ENCODE measurements at places on chromosomes 6 and 20.

DNA sequence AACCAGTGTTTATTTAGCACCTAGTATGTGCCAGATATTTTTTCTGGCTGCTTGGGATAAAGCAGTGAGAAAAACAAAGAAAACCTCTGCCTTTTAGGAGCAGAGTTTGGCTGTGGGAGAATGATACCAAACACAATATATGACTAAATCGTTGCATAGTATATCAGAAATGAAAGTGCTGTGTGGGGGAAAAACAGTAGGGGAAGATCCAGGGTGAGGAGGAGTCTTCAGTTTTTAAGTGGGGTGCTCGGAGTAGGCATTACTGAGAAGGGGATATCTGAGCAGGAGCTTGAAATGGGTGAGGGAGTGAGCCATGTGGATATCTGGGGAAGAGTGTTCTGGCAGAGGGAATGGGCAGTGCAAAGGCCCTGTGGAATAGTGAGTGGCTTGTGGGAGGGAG lies 23.0 kb downstream of the TAF8 start:
- no peak for DNase-seq

DNA sequence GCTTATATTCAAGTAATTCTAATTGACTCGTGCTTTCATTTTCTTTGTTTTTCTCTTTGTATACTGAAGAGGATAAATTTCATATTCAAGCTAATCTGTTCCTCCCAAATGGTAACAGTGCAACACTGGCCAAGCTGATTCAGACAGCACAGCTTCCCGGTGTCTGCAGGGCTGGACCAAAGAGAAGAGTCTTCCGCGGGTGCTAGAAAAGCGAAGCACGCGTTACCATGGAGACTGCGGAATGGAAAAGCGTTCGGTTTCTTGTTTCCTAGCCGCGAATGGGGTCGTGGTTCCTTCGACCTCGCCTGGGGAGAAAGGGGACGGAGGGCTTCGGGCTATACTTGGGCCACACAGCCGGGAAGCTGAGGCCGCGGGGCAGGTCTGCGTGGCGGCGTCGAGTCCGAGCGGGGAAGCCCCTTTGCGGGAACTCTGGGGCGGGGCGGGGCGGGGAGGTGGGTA lies 6.2 kb upstream of the ZNF311 start:
- DNase-seq: peak; percentile 21

GRCh38 chr20:4512891-4513550 lies 208.7 kb upstream of the PRND start:
- DNase-seq: no peak

DNA sequence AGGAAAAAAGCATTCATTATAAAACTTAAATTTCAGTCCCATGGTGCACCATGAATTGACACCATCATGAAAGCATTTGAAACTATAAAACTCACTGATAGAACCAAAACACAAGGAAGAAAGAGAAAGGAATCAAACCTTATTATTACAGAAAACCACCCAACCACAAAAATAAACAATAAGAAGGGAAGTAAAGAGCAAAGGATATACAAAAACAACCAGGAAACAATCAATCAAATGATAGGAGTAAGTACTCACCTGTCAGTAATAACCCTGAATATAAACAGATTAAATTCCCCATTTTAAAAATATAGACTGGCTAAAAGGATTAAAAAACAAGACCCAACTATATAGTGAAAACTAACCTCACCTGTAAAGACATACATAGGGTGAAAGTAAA lies 5.8 kb downstream of the SLPI start:
- no peak for DNase-seq

DNA sequence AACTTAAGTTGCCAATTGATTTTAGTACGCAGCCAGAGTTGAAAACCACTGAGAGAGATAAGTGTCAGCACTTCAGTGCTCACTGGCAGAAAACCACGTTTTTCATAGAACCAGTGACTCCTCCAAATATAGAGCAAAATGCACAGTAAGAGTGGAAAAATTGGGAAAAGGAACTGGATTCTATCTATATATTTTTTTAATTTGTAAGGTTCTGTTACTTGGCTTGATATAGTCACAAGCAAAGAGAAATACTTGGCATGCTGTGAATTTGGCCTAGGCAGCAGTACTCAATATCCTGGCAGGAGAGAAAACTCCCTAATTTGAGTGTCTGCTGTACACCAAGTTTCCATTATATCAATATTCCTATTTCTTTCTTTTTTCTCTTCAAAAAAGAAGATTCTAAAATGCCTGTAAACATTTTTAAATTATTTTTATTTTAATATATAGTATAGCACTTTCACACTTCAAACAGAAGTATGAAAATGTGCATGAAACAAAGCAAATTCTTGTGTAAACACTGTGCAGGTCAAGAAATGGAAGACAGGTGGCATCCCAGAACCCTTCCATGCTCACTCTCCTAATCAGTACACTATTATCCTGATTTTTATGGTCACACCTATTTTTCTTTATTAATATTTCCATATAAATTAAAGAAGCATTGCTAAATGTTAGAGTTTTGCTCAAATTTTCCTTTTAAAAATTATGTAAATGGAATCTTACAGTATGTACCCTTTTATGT lies 561.8 kb upstream of the RNF217 start:
- no peak for DNase-seq

DNA sequence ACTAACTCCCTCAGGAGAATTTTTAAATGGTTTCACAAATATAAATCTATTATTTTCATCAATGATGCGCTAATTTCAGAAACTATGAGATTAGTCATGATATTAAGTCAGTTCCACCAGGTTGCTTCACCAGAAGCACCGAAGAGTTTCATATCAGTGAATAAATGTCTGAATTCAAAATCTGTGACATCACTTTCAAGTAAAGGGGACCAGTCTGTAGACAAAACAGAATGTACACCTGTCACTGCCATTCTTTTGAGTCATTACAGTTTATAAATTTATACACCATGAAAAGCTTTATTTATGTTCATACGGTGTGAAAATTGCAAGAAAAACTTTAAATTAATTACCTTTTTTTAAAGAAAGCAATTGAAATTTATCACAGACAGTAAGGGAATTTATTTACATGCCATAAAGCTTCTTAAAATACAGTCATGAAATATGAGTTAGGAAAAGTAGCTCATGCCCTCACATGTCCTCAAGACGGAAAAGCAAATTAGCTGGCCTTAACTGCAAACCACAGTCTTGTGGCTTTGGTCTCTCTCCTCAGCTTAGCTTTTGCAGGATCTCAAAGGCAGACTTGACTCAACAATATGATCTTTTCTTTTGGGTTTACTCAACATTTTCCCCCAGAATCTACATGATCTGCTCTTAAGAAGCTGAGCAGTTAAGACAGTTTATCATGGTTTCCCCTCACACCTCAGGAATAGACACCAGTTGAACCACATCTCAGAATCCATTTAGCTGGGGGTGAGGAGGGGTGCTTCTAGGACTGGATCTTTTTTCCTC lies 177.7 kb upstream of the MCHR2 start:
- DNase-seq: peak; percentile 97

DNA sequence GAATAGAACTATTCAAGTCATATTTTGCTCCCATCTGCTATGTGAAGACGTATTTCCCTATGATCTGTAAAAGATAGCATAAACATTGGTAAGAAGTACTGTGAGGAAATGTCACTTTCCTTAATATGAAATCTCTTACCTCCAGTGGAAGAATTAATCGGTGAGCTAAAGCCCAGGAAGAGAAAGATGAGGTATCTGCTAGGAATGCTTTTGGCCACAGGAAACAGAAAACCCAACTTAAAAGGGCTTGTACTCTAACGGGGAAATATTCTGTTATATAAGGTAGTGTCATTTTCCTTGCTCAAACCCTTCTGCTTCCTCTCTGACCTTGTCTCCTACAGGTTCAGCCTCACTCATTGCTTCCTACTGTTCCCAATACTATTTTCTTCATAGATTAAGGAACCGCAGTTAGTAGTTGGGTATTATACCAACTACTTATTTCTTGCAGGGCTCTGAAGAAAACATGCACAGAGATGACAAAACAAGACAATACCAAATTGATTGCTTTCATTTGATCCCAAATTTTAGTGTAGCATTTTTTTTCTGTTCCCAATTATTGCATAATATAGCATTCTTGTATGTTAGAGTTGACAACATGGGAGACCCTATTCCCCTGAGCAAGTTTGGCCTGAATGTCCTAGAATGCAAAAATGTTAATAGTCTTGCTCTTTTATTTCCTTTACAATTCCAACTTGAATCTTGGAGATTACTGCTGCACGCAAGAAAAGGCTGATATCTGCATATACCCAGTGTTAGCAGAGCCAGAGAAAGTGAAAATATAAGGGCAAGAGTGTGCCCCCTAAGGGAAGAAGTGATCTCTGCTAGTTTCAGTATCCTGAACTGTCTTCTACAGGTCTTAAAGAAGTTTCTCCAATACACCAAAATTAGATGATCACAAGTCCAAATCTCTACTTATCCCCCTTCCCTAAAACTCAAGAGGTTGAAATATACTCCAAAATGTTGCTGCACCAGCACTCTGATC lies 65.3 kb downstream of the AFG1L start:
- DNase-seq: no peak

GRCh38 chr6:84107495-84107894 lies 73.9 kb downstream of the MRAP2 start:
- DNase-seq: no peak

GRCh38 chr6:151141685-151142084 lies 98.1 kb upstream of the AKAP12 start:
- no peak for DNase-seq

DNA sequence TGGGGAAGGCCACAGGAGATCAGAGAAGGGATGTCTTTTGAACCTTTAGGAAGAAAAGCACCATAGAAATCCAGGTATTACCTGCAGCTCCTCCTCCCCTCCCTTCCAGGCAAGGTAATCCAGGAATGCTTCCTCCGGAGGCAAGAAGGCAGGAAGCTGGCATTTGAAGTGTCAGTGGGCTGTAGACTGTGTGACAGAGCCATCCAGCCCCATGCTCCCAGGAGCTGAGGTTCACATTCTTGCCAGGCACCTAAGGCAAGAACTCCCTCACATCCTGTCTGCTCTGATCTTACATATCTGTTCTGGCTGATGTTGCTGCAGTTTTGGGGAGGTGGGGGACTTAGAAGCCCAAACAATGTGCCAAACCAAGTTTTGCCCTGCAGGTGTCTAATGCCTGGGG lies 27.8 kb upstream of the SCUBE3 start:
- DNase-seq: no peak

GRCh38 chr6:150981095-150981494 lies 115.6 kb downstream of the MTHFD1L start:
- DNase-seq: no peak

DNA sequence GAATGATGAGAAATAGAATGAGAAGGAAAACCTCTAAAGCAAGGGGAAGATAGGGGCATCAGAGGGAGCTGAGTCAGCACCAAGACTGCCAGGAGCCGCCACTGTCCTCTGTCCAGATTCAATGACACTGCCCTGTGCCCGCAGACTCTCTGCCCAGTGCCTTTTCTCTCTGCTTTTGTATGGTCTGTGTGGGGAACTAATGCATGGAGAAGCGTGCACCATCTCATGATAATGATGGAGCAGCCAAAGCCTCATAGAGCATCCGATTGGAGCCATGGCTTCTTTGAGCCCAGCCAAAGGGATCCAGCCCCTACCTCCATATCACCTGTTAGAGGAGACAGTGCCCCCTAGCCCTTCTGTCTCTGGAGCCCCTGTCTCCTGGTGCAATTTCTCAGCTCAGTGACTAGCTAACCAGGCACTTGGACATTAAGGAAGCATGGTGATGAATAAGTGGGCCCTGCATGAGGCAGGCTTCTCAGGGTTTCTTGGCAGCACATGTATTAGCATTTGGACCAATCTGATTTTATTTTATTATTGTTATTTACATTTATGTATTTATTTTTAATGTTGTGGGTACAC lies 6.5 kb upstream of the PFDN4 start:
- no peak for DNase-seq
